NCI-H1930 (cell line): ENCODE measurements at places on chromosomes 2 and 18.

DNA sequence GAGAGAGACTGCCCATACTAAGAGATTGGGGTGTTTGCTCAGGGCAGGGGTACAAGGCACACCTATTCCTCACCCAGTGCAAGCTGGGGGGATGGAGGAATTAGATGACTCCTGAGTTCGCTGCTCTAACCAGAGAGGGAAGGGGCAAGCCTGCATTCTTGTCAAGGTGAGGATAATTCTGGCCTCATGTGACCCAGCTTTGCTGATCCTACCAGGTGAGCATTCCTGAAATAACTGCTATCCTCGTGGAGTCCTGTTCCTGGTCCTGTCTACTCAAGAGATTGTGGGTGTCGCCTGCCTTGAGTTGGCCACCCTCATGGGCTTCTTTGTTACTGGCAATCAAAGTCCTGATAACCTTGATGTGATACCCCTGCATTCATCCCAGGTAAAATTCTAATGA, 206.0 kb downstream of the SPP2 start:
- DNase-seq = no peak

GRCh38 chr2:42862669-42863185, 70.3 kb upstream of the HAAO start:
- no peak for DNase-seq

GRCh38 chr2:240320204-240320993, 115.1 kb upstream of the GPC1 start:
- DNase-seq = no peak

DNA sequence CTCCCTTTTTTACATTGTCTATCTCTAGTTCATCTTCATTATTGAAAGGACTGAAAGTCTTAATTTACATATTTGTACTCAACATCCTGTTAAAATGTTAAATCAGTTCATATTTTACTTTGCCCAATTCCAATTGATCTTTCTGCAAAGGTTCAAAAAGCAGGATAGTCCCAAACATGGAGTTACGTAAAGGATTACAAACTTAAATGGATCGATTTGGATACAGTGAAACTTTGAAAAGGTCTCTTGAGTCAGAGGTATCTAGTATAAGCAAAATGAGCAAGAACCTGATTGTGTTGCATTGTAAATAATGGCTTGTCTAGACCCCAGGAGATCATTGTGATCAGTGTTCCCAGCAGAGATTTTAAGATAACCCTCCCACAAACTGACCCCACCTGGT, 4.1 kb downstream of the DAPL1 start:
- DNase-seq = no peak

GRCh38 chr2:213868526-213868925, 542.3 kb upstream of the VWC2L start:
- no peak for DNase-seq

- no peak for DNase-seq
Observed at GRCh38 chr2:217402761-217403383, 543.0 kb upstream of the TNP1 start.

GRCh38 chr2:9809064-9809356, 34.3 kb upstream of the TAF1B start:
- no peak for DNase-seq

GRCh38 chr18:35042389-35043071, 1.3 kb downstream of the MAPRE2 start:
- DNase-seq = no peak

GRCh38 chr2:3034396-3034795, 343.2 kb downstream of the EIPR1 start:
- DNase-seq = no peak

DNA sequence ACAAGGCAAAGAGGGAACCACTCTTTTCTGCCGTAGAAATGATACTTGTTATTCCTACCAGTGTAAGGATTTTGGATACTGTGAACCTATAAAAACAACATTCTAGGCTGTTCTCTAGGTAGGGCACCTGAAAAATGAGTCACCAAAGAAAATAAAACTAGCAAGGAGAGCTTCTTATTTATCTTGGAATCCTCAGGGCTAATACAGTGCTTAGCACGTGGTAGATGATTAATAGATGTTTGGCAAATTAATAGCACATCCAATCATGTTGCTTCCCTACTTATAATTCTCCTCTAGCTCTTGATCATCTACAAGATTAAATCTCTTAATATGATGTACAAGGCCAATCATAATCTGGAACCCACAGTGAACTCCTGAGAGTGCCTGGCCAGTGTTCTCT, 73.1 kb downstream of the AAK1 start:
- no peak for DNase-seq

GRCh38 chr2:231203087-231203486, 4.7 kb downstream of the ARMC9 start:
- DNase-seq = no peak

- DNase-seq = no peak
Observed at GRCh38 chr2:99881901-99882591, 260.3 kb downstream of the AFF3 start.

DNA sequence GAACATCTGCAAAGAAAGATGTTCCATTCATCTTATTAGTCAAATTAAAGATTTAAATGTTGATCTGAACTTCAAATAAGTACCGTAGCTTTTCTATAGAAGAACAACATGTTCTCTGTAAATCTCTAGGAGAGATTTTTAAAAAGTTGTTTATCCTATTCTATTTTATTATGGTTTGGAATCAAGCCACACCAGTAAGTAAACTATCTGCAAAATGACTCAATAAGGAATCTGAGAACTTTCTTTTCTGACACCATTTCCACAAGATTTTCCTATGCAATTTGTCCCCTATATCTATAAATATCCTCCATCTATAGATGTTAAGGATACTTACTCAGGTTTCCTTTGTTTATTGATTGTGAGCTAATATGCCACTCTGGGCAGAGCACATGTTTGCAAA, 736.6 kb downstream of the CBLN2 start:
- DNase-seq = no peak

GRCh38 chr2:105103481-105103880, 65.6 kb downstream of the MRPS9 start:
- no peak for DNase-seq

DNA sequence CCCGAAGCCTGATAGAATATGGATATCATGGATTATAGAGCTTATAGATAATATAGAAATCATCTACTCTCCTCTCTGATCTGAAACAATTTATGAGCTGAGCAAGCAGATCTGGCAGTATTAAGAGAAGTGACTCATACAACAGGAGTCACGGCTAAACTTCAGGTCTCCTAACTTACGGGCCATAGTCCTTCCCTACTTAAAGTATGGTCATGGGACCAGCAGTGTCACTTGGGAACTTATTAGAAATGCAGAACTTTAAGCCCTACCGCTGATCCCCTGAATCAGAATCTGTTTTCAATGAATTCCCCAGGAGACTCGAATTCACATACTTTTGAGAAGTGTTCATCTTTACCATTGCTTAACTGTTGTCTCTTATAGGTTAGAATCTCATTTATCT, 195.7 kb upstream of the FANCL start:
- DNase-seq = no peak

DNA sequence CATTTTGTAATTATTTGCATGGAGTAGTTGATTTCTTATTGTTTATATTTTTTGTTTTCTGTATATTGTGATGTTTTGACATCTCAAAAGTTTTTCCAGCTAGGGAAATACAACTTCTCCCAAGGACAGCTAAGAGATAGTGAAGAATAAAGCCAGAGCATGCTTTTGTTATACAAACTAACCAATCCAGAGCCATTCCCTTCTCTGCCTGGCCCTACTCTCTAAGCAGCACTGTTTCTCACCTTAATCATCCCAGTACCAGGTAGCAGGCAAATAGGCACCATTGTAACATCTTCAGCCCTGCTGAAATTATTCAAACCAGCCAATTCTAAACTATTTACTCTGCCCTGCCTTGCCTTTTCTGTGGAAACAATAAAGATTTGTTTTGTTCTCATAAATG, 1063.4 kb upstream of the CHAC2 start:
- DNase-seq = no peak

GRCh38 chr2:131026919-131027318, 66.3 kb downstream of the FAM168B start:
- no peak for DNase-seq

- no peak for DNase-seq
Observed at GRCh38 chr2:26727641-26728561, 35.4 kb downstream of the KCNK3 start.

- DNase-seq = no peak
Observed at GRCh38 chr18:75376004-75376403, 51.5 kb downstream of the SMIM21 start.

- no peak for DNase-seq
Observed at GRCh38 chr2:160097326-160097725, 34.9 kb upstream of the PLA2R1 start.

GRCh38 chr2:108858894-108859293, 72.3 kb downstream of the CCDC138 start:
- DNase-seq = no peak

DNA sequence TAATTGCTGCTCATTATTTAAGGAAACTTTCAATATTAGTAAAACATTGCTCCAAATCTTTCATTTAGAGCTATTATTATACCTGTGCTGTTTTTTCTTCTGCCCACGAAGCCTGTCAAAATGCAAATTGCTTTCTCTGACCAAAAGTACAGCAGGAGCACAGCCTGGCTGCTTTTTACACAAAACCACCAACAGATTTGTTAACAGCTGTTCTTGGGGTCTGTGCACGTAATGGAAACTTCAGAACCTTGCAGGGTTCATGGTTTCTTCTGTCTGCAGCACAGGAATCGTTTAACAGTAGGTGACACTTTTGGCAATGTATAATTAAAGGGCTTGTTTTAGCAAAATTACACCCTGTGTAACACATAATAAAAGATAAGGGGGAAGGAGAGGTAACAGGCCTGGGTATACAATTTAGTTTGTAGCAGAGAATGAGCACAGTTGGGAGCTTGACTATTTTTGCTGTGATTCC, 447.3 kb downstream of the KCNJ3 start:
- DNase-seq = peak; percentile 15

DNA sequence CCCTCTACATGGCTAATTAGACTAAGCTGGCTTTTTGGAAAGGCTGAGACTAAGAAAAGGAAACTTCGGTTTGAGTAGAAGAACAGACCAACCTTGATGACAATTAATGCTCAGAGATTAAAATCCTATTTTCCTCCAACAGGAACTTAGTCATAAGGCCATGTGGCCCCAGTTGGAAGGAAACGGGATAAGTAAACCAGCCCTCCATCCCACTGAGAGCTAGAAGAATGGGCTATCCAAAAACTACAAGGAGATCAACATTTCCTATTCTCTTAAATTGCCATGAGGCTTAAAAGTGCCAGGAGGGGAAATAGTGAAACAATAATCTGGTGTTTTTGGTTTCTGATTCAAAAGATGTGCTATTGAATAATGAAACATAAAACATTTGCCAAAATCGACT, 216.6 kb downstream of the PAX3 start:
- no peak for DNase-seq

GRCh38 chr2:40158781-40159180, 293.1 kb downstream of the SLC8A1 start:
- no peak for DNase-seq

DNA sequence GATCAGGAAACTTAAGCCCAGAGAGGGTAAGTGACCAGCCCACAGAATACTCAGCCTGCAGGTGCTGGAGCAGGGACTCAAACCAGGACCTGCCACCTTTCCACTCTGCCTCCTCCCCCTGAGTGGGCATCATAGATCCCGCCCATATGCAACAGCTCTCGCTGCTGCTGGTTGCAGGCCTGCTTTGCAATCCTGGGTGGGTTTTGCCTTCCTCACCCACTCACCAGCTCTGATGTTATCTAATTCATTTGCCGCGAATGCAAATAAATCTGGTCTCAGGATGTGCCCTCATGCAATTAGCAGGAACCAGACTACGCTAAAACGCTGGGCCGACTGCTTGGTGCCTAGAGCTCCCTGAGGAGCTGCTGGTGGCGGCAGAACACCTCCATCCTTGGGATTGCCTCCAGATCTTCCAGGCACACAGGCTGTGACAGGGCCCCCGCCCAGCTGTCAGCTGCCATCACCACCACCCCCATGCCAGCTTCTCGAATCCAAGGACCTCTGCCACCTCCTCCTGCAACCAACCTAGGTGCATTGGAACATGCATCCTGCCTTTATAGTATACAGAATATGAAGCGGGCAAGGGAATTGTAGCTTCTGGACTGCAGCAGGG, 28.8 kb downstream of the CNGA3 start:
- no peak for DNase-seq

DNA sequence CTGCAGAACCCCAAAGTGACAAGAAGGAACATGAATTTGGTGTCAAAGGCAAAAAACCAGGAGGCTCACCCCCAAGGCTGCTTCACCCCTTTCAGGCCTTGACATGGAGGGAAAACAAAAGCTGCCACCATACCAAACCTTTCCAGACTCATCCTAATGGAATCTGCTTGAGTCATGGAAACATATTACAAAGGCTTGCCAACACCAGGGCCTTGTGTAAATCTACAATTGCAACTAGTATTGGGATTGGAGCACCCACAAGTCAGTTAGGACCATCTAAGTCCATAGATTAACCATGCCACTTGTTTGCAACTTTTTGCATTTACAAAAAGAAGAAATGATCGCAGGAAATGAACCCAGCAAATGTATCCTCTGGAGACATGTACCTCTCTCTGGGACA, 297.6 kb downstream of the CDCA7 start:
- DNase-seq = no peak
